ENCODE measurements at places on chromosomes 5 and 9.

GRCh38 chr9:22129133-22129532 is 120.0 kb upstream of the CDKN2B start:
- H3K36me3 ChIP-seq: no peaks in the 10 kb centered on the region
- no peaks in the 10 kb centered on the region for H3K4me1 ChIP-seq
- no peak for DNase-seq
- no peak overlapping the region for H3K4me3 ChIP-seq
- H3K27ac ChIP-seq: no peak overlapping the region

DNA sequence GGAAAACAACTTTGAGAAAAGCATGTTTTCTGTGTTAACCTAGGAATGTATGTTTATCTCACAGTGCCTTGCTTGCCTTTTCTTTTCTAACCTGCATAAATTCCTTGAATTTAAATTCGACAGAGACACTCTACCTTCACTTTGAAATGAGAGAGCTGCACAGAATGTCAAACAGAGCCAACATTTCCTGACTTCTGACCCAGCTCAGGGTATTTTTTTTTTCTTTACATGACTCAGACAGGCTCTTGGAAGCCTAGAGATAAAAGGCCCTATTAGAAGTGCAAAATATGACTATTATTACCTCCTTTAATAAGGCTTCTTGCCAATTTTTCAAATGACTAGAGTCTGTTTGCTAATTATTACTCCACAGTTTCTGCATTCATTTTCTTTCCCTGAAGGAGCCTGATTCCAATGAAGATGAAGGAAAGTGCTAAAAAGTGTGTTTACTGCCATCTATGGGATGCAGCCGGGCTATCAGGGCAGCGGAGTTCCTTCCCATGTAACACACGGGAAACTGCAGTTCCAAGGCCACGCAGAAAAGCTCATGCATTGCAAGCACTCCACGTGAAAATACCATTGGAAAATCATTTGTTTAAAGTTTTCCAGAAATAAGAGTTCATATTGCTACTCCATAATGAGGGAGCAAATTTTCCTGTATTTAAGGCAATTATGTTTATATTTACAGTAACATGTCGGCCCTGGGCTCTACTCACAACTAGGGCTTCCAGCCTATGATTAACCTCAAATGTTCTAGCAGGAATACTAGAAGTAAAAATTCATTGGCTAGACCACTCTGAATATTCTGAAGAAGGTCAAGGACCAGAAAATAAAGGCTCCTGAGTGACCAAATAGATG is 485.6 kb downstream of the ZSWIM6 start:
- H3K27me3 ChIP-seq: no peaks in the 10 kb centered on the region
- peak; percentile 63 for DNase-seq
- no peak overlapping the region for H3K27ac ChIP-seq
- no peaks in the 10 kb centered on the region for H3K4me1 ChIP-seq
- no peak overlapping the region for H3K4me3 ChIP-seq
- H3K36me3 ChIP-seq: no peaks in the 10 kb centered on the region

- no peak overlapping the region for H3K4me3 ChIP-seq
- H3K27ac ChIP-seq: no peak overlapping the region
- H3K4me1 ChIP-seq: no peaks in the 10 kb centered on the region
- no peaks in the 10 kb centered on the region for H3K36me3 ChIP-seq
- no peak for DNase-seq
Observed at GRCh38 chr9:4508907-4509589, 18.8 kb downstream of the SLC1A1 start.

- no peaks in the 10 kb centered on the region for H3K4me1 ChIP-seq
- no peak overlapping the region for H3K4me3 ChIP-seq
- H3K27me3 ChIP-seq: no peaks in the 10 kb centered on the region
- H3K36me3 ChIP-seq: no peaks in the 10 kb centered on the region
- DNase-seq: no peak
Observed at GRCh38 chr5:10323588-10324488, 16.1 kb upstream of the CMBL start.

DNA sequence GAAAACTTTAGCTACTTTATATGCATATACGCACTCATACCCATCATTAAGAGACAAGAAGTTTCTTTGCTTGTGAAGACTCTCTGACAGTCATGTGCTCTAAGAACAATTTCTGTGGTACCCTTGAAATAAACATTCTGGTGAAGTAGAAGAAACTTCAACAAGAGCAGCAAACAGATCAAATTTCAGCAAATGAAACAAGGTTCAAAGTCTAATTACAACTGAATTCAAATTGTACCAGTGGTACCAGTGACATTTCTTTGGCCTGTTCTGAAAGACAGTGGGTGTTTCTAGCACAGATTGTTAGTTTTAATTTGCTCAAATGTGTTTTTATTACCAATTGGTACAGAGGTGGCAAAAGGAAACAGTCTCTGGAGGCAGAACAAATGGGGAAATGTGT is 391.0 kb downstream of the CHSY3 start:
- no peaks in the 10 kb centered on the region for H3K36me3 ChIP-seq
- no peak for DNase-seq
- no peak overlapping the region for H3K27ac ChIP-seq
- no peaks in the 10 kb centered on the region for H3K4me1 ChIP-seq

GRCh38 chr5:72455476-72455875 is 51.7 kb downstream of the ZNF366 start:
- peaks cover 3% of the 10 kb centered on the region for H3K4me1 ChIP-seq
- no peak overlapping the region for H3K27ac ChIP-seq

GRCh38 chr9:125985998-125986655 is 239.0 kb downstream of the PBX3 start:
- no peak overlapping the region for H3K4me3 ChIP-seq
- peak; percentile 51 for DNase-seq
- no peaks in the 10 kb centered on the region for H3K4me1 ChIP-seq
- no peak overlapping the region for H3K27ac ChIP-seq

GRCh38 chr5:58849921-58850667 is 267.2 kb downstream of the RAB3C start:
- DNase-seq: no peak
- no peaks in the 10 kb centered on the region for H3K4me1 ChIP-seq
- no peaks in the 10 kb centered on the region for H3K36me3 ChIP-seq
- no peaks in the 10 kb centered on the region for H3K27me3 ChIP-seq
- H3K4me3 ChIP-seq: no peak overlapping the region
- H3K27ac ChIP-seq: no peak overlapping the region

DNA sequence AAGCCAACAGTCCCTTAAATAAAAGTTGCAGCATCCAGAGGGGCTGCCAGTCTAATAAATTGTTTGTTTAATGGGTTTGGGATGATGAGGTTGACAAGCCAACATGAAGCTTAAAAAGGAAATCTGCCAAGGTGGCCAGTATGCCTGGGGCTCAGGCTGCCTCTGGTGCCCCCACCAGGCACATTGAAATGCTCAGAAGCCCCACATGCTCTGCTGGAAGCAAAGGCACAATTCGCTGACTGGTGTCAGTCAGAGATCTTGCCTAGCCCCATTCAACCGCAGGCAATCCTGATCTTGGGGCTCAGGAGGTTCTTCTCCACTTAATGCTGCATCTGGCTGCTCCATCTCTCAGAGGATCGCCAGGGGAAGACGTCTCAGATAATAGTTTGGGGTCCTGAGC is 44.2 kb upstream of the TCERG1 start:
- H3K4me1 ChIP-seq: no peaks in the 10 kb centered on the region
- no peaks in the 10 kb centered on the region for H3K36me3 ChIP-seq
- H3K27me3 ChIP-seq: peaks cover 6% of the 10 kb centered on the region
- no peak overlapping the region for H3K27ac ChIP-seq

DNA sequence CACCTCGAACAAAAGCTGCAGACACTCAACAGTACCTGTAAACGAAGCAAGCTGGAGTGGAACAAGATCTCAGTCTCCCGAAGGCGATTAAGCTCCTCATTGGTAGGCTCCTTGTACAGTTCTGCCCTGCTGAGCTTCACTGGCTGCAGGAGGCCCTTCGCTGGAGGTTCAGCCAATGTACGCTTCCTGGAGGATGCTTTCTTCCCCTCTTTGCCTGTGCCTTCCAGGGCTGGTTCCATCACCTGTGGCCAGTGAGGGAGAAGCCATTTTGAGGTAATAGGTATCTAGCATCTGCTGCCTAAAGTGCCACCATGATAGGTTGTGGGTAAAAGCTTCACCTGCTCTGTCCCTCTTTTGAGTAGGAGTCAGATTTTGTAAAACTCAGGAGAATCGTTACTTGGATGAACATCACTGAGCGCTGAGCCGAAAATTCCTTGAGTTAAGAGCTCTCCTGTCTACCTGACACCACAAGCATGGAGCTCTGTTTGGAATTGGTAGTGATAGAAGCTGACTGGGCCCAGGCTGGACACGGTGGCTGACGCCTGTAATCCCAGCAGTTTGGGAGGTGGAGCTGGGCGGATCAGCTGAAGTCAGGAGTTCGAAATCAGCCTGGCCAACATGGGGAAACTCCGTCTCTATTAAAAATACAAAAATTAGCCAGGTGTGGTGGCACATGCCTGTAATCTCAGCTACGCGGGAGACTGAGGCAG is 1.4 kb downstream of the NOL6 start:
- H3K4me1 ChIP-seq: no peaks in the 10 kb centered on the region
- no peaks in the 10 kb centered on the region for H3K27me3 ChIP-seq
- no peak overlapping the region for H3K4me3 ChIP-seq
- no peak overlapping the region for H3K27ac ChIP-seq
- DNase-seq: peak; percentile 34

DNA sequence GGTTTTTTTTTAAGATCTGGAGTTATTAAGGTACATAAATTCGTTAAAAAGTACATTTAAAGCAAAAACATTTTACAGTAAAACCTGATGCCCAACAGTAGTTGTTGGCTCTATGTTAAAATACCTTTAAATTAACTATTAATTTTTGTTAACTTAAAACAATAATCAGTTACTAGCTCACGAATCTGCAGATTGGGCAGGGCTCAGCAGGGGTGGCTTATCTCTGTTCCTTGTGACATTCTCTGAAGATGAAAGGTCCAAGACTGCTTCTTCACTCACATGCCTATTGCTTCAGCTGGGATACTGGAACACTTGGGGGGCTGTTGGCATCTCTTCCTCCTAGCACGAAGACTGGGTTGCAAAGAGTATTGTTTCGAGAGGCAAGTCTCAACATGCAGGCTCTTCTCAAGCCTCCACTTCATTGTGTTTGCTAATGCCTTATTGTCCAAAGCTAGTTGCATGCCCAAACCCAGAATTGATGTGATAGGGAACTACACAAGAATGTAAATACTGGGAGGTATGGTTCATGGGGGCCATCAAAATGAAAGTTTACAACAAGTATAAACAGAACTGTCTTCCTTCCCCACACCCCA is 46.6 kb downstream of the MAP3K1 start:
- no peak for DNase-seq
- no peaks in the 10 kb centered on the region for H3K27me3 ChIP-seq
- no peak overlapping the region for H3K4me3 ChIP-seq
- no peaks in the 10 kb centered on the region for H3K4me1 ChIP-seq

DNA sequence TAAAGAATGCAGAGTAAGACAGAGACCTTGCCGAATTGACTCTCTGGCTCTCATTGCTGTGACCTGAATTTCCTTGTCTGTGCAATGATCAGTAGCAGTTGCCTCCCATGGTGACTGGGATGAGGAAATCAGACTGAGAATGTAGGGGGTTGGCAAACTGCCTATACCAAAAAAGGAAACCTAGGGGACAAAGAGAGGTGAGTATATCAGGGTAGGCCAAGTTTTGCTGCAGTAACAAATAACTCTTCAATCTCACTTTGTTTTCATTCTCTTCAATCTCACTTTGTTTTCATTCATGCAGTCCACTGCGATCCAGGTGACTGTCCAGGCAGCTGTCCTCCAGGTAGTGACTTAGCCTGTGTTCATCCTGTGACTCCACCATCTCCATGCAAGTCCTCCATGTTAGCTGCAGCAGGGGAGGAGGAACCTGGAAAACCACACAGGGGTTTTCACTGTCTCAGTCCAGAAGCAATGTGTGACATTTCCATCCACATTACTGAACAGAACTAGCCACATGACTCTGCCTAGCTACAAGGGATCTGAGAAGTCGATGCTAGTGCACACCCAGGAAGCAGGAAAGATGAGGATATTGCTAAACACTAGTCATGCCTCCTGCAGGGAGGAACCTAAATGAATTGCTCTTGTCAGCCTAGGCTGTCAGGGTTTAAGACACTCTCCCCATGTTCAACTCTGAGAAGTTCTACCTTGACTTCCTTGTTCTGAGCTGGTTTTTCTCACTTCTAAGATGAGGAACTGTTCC is 26.0 kb downstream of the TMEM174 start:
- no peaks in the 10 kb centered on the region for H3K36me3 ChIP-seq
- no peaks in the 10 kb centered on the region for H3K27me3 ChIP-seq
- H3K4me1 ChIP-seq: no peaks in the 10 kb centered on the region
- no peak for DNase-seq

- no peaks in the 10 kb centered on the region for H3K36me3 ChIP-seq
- peak within 1 kb of the TSS; percentile 38 for H3K4me3 ChIP-seq
- H3K27me3 ChIP-seq: no peaks in the 10 kb centered on the region
Observed at GRCh38 chr9:113340011-113340699, at the start of gene WDR31. WDR31 (minus strand) TSS chr9:113340275; CDS start chr9:113332022, 8,253 bp downstream.

- H3K27me3 ChIP-seq: no peaks in the 10 kb centered on the region
- DNase-seq: no peak
- no peak overlapping the region for H3K4me3 ChIP-seq
- H3K4me1 ChIP-seq: no peaks in the 10 kb centered on the region
Observed at GRCh38 chr5:2522372-2522771, 229.1 kb downstream of the IRX2 start.

GRCh38 chr5:35145691-35146317 is 84.5 kb downstream of the PRLR start:
- no peaks in the 10 kb centered on the region for H3K36me3 ChIP-seq
- no peaks in the 10 kb centered on the region for H3K4me1 ChIP-seq
- H3K27ac ChIP-seq: no peak overlapping the region
- H3K4me3 ChIP-seq: no peak overlapping the region
- no peaks in the 10 kb centered on the region for H3K27me3 ChIP-seq

- no peak overlapping the region for H3K27ac ChIP-seq
- no peaks in the 10 kb centered on the region for H3K36me3 ChIP-seq
- no peak overlapping the region for H3K4me3 ChIP-seq
- H3K4me1 ChIP-seq: no peaks in the 10 kb centered on the region
Observed at GRCh38 chr9:96435345-96435744, 14.6 kb upstream of the HABP4 start.

GRCh38 chr9:34508463-34508862 is 14.3 kb downstream of the ENHO start:
- H3K27ac ChIP-seq: no peak overlapping the region
- no peaks in the 10 kb centered on the region for H3K4me1 ChIP-seq
- DNase-seq: no peak

DNA sequence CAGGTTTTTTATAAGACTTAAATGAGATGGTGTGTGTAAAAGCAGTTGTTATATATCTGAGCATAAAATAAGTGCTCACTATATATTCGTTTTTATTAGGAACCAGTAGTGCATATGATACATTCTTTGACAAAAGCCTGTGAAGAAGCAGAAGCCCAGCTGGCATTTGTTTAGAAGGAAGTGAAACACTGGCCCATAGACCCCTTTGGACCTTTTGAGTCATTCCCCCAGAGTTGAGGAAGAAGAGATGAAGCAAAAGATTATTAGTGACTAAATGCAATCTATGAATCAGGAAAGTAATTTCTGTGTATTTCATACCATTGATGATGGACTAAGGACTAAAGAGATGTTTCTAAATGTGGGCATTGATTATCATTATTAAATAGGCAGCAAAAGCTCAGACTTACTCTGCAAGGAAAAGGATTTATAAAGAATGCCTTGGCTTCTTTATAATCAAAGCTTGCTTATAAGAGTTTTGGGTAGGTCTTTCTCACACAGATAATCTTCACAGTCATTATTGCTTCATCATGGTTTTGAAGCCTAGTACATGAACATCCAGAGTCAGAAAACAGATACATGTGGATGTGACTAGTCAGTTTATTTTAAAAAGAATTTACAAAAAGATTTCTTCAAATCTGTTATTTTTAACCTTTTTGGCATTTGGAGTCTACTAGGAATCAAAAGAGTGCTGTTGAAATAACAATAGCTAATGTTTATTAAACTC is 16.9 kb upstream of the FER start:
- no peak overlapping the region for H3K4me3 ChIP-seq
- no peaks in the 10 kb centered on the region for H3K36me3 ChIP-seq
- H3K27me3 ChIP-seq: no peaks in the 10 kb centered on the region
- H3K4me1 ChIP-seq: no peaks in the 10 kb centered on the region
- DNase-seq: no peak
